Lower leg skin (tissue), 4 donors: ENCODE measurements at places on chromosomes 5 and 9.

DNA sequence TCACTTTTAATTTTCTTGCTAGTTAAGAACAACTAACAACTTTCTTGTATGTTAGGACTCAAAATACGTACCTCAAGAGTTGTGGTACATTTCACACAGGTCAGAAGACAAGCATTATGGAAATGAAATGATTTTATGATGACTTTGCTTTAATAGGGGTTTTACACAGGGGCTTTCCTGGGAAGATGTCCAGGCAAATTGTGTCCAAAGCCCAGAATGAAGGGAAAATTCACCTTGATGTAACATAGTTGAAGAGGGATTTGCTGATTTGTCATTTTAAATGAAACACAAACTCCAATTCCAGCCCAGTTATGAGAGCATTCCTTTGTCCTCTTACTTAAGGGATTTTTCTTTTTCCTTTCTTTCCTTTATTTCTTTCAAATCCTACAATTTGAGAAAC is 89.2 kb downstream of the ARL15 start:
- no peak for DNase-seq

DNA sequence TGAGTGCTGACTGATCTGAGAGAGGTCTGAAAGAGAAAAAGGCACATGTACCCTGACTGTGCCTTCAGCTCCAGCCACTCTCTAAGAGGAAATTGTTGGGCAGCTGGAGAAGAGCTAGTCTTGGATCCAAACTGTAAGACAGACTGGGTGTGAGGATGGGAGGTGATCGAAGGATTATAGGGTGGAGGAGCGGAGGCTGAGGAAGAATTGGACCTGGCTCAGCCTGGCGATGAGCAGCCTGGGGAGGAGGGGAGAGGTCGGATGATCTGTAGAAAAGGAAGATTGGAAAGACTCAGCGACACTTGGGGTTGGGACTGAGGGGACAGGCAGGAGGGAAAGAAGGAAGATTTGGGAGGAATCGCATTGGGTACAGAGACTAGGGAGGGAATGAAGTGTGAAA is 98.6 kb upstream of the SLC25A48 start:
- peak; percentile 72 for DNase-seq

- no peak for DNase-seq
These were observed 8.4 kb upstream of the SLC9A3 start for GRCh38 chr5:532521-533242.

GRCh38 chr5:19880458-19880857 is 107.5 kb downstream of the CDH18 start:
- DNase-seq, result no peak

DNA sequence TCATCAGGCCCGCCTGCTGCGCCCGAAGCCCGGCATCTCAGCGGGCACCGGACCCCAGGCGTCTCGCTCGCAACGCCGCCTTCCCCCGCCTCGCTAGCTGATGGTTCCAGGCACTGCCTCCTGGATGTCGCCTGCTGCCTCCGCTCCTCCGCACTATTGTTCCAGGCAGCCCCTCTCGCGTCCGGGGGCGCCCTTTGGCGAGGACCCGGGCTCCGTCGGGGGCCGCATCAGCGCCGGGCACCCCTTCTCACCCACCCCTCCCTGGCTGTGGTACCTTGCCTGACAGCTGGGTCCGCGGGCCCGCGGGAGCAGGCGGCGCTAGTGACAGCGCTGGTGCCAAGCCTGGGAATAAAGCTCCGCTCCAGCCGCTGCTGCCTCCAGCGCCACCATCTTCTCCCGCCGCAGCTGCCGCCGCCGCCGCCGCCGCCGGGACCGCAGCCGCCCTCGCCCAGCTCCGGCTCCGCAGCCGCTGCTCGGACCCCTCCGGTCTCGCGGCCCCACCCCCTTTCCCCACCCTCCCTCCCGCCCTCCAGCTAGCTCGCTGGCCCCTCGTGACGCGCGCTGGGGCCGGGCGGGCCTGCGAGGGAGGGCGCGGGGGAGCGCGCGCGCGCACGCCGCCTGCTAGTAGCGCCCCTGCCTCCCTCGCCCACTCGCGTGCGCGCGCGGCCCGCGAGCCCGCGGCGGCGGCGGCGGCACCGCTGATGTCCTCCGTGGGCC is at the start of gene APBA1:
Gene APBA1 (minus strand): TSS at position 493 of the 717 bp plus-strand sequence.
- DNase-seq, result no peak

DNA sequence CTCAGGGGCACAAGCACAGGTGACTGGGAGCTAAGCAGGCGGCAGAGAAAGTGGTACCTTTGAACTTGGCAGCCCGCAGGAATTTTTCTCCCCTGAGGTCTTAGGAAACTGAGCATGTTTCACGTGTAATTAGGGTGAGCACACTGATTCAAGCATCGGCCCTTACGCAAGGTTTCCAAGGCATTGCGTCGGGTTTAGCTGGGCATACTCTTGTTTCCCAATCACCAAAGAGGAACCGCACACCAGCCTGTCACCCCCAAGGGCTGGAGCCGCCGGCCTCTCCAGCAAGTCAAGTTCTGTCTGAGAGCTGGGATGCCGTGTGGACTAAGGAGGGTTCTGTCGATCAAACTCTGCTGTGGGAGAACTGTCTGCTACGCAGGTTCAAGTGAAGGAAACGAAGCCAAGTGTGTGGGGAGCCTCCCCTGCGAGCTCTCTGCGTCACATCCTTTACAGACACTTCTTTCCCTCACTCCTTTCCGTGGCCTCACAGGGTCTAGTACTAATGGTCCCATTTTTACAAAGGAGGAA is 53.0 kb downstream of the ERGIC1 start:
- DNase-seq, result peak; percentile 77

- no peak for DNase-seq
These were observed 44.2 kb upstream of the LMNB1 start for GRCh38 chr5:126732716-126733115.

GRCh38 chr5:131323378-131323777 is 59.5 kb downstream of the CDC42SE2 start:
- DNase-seq, result no peak

DNA sequence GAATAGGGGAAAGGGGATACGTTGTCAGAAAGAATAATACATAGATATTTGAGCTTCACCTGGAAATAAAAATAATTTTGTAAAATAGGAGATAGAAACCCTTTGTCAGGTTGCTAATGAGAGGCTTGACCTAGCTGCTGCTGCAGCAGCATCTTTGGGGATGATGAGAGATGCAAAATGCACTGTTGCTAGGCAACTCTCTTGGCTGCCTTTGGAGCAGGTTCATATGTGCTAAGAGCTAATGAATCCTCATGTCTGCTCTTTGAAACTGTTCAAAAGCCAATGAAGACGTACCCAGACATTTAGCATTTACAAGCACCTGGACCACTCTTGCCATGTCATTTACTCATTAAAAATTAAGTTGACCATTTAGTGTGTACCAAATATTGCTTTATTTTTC is 121.7 kb downstream of the FOCAD start:
- no peak for DNase-seq

DNA sequence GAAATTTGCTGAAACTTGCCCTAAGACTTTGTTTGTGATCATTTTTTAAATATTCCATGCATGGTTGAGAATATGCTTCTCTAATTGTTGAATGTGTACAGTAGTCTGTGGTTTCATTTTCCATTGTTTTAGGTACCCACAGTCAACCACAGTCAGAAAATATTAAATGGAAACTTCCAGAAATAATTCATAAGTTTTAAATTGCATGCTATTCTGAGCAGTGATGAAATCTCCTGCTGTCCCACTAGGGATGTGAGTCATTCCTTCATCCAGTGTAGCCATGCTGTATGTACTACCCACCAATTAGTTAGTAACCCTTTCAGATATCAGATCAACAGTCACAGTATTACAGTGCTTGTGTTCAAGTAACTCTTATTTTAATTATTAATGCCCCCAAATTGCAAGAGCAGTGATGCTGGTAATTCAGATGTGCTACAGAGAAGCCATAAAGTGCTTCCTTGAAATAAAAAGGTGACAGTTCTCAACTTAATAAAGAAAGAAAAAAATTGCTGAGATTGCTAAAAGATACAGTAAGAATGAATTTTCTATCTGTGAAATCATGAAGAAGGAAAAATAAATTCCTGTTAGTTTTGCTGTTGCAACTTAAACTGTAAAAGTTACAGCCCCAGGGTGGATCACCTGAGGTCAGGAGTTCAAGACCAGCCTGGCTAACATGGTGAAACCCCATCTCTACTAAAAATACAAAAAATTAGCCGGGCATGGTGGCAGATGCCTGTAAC is 79.9 kb upstream of the FBXL17 start:
- DNase-seq, result no peak

DNA sequence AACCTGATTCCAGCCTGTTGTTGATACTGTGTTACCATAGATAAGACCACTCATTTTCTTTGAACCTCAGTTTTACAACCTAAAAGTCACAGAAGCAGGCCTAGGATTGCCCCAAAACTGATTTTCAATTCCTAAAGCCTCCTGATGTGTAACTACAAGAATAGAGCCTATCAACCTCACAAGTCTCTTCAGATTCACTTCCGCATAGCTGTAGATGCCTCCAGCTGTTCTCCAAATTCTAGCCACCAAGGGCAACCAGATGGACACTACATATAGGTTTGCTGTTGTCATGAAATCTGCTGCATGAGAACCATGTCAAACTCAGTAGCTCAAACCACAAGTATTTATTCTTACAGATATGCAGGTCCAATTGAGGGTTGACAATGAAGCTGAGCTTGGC is 143.5 kb downstream of the SPATA31D1 start:
- DNase-seq, result no peak

GRCh38 chr5:5751987-5752386 is 329.5 kb downstream of the ICE1 start:
- DNase-seq, result no peak

GRCh38 chr9:101727612-101728524 is 10.6 kb downstream of the GRIN3A start:
- DNase-seq, result no peak

- peak; percentile 66 for DNase-seq
These were observed 74.7 kb downstream of the FGF1 start for GRCh38 chr5:142611154-142611553.

DNA sequence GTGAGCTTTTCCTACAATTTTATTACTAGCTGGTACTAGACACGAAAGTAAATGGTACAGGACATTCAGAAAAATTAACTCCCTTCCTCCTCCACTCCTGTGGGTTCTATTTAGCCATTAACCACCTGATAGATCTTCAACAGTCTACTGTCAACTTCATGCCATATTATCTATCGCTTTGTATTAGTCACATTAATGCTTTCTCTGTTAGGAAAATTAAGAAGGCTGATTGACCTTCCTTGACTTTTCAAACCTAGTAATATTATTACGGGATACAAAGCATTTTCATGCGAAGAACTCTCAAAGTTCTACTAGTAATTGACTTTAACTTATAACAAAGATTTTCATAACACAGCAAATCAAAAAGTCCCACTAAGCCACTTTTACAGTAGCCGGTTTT is 1.2 kb downstream of the TEX10 start:
- no peak for DNase-seq

DNA sequence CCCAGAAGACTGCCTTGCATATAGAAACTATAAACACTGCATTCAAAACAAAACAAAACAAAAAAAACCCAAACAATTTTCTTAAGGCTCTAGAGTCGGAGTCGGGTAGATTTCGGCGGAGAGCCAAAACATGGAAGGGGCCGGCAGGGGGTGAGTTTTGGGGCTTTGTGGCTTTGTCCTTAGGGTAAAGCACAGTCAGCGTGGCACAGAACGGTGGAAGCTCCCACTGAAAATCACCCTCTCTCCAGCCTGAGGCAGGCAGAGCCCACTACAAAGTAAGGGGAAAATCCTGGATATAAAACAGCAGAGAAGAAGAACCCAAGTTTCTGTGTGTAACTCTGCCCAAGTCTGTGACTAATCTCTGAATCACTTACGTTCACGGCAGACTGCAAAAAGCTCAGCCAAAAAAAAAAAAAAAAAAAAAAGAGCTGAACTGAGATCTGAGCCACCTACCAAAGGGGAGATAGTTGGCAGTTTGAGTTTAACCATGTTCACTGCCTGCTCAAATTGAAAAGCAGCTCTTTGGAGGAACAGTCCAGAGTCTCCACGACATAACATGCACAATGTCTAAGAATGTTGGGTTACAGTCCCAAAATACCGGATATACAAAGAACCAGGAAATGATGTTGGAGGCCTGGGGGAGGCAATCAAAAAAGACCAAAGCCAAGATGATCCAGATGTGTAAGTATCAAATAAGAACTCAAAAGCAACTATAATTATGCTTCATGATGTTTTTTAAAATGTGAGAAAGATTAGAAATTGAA is 26.6 kb upstream of the OR2K2 start:
- DNase-seq, result peak; percentile 18

DNA sequence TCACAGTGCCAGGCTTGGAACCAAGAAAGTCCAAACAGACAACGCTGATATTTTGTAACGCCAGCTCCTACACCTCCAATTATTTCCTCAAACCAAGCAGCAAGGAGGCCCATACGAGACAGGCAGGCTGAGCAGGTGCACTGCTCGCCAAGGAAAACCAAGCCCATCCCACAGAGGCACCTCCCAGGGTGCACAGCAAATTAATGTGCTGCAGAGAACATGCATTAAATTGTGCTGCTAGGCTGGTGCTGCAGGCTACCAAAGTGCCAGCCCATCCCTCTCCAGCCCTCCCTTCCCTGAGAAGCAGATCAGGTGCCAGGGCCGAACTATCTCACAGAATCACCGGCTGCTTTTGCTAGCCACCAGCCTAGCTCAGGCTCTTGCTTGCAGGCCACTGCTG is 137.8 kb downstream of the PAX5 start:
- DNase-seq, result no peak

GRCh38 chr5:589588-589987 is 22.6 kb upstream of the CEP72 start:
- peak; percentile 39 for DNase-seq

- no peak for DNase-seq
These were observed 30.1 kb upstream of the TENT2 start for GRCh38 chr5:79582186-79582585.

- no peak for DNase-seq
These were observed 2020.7 kb upstream of the WWC1 start for GRCh38 chr5:166270712-166271111.

GRCh38 chr9:134730761-134731496 is 89.3 kb downstream of the COL5A1 start:
- no peak for DNase-seq

DNA sequence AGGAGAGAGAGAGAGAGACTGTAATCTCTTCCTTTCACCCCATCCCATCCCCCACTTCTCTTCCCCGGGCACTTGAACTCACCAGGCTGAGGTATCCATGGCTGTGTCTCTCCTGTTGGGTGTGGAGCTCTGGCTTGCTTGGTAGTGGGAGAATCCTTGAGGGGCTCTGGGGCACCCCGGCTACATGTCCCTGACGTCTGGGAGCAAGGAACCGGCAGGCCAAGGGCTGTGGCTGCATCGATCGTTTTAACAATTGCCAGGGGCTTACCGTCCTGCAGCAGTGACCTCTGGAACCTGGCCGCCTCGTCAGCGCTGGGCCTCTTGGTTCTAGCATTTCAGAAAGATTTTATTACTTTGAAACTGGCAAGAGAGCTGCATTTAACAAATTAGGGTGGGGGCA is 30.0 kb downstream of the FGF18 start:
- DNase-seq, result no peak

GRCh38 chr9:130988905-130989304 is 20.1 kb upstream of the LAMC3 start:
- DNase-seq, result no peak

DNA sequence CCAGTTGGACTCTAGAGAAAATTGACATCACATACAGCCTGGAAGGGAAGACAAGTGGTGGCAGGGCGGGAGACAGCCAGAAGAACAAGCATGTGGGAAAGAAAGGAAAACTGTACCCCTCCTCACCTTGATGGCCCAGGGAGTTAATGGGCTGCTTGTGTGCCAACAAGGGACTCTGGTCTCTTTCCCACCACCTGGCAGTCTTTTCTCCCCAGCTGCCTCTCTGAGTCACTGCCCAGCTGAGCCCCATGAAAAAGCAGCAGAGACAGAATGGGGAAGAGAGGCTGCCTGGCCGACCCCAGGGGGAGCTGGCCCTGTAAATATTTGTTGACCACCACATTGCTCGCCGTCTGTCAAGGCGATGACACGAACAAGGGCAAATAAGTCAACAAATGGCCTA is 359.4 kb downstream of the ENC1 start:
- DNase-seq, result no peak
